ENCODE measurements at places on chromosomes 16 and 17.

GRCh38 chr17:78126895-78127238, 1.7 kb downstream of the TMC6 start:
- DNase-seq = no peak

DNA sequence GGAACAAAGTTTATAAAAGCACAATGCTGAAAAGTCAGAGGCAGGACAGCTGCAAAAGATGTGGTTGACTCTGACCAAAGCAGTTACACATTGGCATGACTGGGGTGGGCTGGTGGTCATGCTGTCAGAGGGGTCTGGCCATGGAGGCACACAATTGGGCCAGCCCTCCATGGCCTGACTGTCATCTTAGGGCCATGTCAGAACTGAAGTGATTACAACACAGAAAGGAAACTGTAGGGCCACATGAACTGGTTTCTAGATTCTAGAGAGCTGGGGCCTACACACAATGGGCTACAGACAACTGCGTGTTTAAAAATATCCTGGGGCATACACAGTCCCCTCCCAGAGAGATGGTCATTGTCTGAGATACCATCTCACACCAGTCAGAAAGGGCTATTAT, 380.6 kb downstream of the GRIN2A start:
- no peak for DNase-seq

DNA sequence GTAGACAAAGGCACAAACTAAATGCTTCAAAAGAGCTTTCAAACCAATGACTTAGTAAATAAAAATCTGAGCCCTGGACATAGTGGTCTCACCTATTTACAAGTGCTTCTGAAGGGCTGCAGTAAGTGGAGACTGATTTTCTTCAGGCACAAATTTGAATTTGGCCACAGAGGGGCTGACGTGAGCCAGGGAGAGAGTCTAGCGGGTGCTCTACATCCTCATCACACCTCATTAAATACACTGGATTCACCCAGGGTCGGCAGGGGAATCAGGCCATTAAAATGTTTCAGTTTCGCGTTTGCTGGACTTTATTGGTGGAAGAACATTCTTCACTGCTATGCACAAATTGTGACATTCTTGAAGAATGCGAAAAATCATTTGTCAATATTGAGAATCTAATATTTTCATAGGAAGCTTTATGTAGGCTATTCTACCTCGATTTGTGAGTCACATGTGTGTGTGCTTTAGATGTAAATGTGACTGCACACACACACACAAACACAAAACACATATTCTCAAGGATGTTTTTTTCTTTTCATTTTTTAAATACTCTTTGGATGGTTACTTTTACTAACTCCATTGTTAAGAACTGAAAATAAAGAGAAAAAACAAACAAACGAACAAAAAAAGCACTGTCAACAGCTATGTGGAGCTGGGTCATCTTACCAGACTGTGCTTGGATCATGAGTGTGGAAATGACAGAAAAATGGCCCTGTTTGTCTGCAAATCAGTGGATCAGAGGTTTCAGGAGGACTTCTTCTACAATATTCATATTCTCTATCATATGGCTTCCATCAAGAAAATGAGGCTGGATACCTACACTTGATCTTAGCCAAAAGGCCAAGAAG, 58.9 kb downstream of the CDH11 start:
- no peak for DNase-seq

DNA sequence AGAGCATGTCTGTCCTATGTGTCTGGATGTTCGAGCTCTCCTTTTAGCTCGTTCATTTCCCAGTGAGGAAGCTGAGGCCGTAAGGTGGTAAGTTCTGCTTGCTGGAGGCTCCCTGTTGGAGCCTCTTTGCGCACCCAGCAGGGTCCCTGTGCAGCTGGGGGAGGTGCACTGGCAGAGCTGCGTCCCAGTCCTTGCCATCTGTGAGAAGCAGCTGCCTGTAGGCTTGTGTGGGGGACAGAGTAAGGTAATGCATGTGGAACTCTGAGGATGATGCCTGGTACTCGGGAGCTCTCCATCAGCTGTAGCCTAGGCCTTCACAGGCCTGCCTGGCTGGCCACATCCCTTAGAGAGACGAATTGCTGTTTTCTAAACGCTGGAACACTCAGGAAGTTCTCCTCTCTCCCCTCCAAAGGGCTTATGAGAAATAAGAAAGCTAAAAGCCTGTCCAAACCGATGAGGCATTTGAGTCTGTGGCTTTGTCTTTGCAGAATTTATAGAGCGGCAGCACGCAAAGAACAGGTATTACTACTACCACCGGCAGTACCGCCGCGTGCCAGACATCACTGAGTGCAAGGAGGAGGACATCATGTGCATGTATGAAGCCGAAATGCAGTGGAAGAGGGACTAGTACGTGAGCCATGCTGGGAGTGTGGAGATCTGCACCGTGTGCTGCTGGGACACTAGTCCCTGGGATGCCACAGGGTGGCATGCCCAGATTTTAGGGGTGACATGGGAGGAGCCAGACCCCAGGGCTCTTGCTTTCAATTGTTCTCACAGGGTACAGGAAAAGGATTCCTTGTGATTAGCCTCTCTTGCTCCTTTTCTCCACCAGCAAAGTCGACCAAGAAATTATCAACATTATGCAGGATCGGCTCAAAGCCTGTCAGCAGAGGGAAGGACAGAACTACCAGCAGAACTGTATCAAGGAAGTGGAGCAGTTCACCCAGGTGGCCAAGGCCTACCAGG, 1.6 kb downstream of the NDUFB10 start:
- peak; percentile 28 for DNase-seq

DNA sequence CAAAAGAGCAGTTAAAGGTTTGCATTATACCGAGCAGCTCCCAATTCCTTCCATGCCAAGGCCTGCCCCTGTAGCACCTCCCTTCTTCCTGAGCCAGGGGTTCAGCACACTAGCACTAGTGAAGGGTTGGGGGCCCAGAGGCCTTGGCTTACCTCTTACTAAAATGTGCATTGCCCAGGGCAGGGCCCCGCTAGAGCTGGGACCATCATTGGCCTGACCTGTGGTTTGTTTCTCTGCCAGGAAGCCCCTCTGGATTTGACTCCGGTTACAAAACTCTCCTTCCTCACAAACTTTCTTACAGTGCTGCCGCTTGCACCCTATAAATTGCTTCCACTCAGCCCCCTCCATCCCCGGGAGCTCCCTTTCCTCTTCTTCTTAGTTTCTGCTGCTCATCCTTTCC, 33.8 kb downstream of the MPRIP start:
- DNase-seq = no peak

- DNase-seq = peak; percentile 88
Observed at GRCh38 chr17:65662196-65662595, 100.7 kb upstream of the AXIN2 start.

GRCh38 chr17:52995147-52995546, 827.6 kb upstream of the KIF2B start:
- no peak for DNase-seq

DNA sequence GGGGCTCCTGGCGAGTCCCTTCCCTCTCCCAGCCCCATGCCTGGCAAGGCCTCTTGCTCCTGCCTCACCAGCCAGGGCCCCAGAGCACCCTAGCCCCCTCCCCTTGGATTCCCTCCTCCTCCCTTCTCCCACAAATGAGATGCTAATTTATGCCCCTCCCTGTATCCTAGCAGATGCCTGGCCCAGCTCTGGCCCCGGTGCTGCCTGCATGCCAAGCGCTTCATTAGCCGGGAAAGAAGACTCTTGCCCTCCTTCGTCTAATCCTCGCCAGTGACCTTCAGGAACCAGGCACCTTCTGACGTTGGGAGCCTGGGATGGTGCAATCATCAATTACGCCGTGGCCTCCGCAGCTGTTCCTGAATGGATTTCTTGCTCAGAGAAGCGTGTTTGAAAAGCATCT, 127.8 kb downstream of the SDK2 start:
- DNase-seq = no peak

DNA sequence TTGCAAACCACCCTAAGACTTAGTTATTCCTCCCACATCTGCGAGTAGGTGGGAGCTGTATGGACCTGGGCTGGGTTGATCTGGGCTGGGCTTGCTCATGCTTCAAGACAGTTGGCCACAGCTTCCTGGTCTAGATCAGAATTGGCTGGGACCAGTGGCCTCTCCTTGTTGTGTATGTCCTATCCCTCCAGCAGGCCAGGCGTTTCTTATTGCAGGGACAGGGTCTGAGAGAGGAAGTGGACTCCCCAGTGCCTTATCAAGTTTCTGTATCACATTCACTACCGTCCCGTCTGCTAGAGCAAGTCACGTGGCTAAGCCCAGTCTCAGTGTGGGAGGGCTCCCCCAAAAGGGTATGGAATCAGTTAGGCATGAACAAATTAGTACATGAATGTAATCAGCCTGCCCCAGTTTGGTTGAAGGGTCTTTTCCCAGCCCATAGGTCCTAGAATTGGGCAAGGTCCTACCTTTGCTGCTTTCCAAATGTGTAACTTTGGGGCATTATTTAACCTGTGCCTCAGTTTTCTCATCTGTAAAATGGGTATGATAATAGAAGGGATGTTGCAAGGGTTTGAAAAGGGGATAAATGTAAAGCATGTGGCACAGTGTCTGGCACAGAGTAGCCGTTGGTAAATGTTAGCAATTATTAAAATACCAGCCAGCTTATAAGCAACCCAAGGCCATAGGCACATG, 36.0 kb downstream of the NKD1 start:
- DNase-seq = no peak

DNA sequence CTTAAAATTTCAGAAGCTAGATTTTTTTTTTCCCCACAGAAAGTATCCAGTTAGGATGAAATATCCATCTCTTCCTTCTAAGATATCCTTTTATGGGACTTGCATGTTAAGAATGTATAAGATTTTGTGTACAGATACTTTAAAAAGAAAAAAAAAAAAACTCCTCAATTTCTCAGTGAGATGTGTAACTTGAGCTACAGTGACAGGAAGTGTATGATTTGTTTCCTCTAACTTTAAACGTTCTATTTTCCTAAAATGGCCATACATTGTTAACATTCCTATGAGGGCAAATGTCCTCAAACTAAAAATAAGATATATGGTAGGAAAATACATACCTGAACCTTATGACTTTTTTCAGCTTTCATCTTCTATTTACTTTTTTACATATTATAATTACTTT, 8.9 kb downstream of the FBXO47 start:
- peak; percentile 48 for DNase-seq

- DNase-seq = no peak
Observed at GRCh38 chr17:8345951-8346665, 6.5 kb downstream of the ODF4 start.

DNA sequence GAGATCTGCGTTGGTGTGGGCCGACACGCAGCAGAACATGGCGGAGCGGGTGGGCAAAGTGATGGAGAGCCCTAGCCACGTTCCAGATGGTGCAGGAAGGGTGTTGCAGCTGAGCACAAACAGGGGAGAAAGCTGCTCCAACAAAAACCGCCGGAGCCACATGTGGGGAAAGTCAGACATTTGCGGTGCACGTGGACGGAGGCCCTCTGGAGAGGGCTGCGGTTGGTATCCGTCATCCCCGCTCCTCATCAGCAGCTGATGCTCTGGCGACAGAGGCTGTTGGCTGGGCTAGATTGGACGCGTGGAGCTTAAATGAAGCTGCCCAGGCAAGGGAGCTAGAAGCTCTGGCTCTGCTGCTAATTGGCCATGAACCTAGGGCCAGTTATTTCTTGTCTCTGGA, 43.5 kb upstream of the ADCY9 start:
- DNase-seq = peak; percentile 70

DNA sequence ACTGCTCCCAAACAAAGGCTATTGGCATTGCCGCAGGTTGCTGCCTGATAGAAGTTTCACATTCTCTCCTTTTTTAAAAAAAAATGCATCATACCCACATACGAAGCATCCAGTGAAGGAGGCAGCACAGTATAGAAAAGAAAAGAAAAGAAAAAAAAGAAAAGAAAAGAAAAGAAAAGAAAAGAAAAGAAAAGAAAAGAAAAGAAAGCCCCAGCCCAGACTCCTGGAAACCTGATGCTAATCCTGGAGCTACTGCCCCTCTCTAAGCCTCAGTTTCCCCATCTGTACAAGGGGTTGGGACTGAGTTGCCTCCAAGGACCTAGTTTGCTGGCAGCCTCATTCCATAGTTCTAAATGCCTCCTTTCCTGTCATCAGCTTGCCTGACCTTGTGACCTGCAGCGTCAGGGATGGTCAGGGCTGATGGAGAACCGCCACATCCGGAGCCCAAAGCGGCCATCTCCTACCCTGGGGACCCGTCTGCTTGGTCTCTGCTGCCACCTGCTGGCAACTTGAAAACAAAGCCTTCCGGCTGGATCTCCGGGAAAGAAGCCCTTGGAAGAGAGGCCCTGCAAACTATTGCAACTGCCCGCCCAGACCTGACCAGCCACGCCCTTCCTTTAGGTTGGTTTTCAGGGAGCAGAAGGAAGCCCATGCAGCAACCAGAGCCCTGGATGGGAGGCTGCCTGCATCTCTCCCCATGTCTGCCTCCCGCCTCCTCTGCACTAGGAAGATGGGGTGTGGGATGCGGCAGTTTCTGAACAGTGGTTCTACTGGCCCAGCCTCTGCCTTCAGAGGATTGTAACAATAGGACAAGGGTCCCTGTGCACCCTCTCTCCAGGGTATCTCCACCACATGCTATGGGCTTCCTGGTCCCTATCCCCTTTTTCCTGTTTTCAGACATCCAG, 13.0 kb downstream of the AIPL1 start:
- DNase-seq = peak; percentile 68

DNA sequence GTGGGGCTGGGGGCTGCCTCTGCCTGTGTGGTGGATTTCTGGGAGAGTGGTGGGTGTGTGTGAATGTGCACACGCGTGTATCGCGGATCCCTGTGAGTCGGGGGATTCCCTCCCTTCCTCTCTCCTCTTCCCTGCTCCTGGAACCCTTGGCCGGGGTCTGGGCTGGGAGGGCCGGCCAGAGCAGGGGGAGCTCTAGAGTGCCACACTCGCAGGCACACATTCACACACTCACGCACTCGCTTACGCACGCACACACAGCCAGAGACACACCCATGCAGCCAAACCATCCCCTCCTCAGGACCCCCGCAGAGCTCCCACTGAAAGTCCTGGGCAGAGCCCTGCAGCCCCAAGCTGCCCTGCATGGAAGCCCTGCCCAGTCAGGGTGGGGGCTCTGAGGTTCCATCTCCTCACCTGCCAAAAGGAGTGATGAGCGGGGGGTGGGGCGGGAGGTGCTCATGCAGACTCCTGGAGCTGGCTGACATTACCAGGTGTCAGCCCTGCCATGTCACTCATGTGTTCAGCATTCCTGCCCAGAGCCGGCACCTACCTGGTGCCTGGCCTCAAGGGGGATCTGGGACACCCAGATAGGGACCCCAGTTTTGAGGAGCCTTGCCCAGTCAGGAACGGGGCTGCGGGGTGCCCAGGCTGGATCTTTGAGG, 1.9 kb downstream of the NECAB2 start:
- DNase-seq = no peak

DNA sequence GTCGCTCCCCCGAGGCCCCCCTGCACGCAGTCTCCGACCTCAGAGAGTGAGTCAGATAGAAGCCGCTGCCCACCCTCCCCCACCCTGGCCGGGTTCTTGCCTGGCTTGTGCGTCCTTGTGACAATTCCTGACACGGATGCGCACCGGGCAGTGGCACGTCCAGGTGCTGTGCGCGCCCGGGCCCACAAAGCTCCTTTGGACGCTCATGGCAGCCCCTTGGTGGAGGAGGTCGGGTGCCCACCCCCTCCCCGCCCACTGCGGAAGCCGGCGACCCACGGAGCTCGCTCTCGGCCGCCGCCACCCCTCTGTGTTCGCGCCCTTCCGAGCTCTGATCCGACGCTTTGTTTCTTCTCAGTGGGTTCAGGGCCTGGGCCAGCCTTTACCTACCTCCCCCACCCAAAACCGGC, 662 bp upstream of the TUBB3 start:
- peak; percentile 90 for DNase-seq

- DNase-seq = no peak
Observed at GRCh38 chr17:72615627-72615991, 476.9 kb downstream of the SLC39A11 start.

GRCh38 chr16:89420204-89420603, 70.2 kb downstream of the ANKRD11 start:
- no peak for DNase-seq

Measured in AG10803 (cell line).